ENCODE measurements at places on chromosomes 7 and 10. TPM values are rescaled to one million over a fixed set of nuclear protein-coding genes. Genes with fewer than 3 reads are reported as not detected.

- DNase-seq, result no peak
Observed at GRCh38 chr7:939843-940242, 14.6 kb downstream of the ADAP1 start.

- DNase-seq, result no peak
Observed at GRCh38 chr7:26500749-26501352, 209.2 kb downstream of the SNX10 start.

DNA sequence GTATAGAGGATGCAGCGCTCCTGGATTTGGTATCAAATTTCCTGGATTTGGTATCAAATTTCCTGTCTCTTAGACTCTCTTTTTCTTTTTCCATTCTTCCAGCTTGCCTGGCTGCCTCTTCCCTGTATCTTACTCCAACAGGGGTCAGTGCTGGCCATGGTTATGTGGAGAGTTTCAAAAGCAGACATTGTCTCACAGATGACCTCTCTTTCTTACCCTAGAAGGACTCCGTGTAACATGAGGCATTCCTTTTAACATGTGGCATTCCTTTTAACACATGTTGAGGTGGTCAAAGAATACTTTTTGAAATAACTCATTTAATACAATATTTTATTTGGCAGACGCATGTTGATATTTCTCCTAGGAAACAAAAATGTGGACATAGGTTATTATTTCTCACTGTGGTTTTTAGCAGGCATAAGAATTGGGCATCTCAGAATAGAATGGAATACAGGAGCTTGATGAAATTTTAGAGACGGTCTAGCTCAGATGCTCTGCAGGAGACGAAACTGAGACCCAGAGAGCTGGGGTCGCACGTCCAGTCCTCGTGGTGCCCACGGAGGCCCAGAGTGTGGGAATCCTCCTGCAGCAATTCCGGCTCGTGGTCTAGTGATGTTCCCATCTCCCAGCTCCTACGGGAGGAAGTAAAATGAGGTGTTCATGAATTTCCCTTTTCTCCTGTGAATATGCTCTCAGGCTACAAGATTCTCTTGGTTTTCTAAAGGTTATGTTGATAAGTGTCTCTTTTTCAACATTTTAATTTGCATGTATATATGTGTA, 59.6 kb upstream of the PITRM1 start:
- no peak for DNase-seq

DNA sequence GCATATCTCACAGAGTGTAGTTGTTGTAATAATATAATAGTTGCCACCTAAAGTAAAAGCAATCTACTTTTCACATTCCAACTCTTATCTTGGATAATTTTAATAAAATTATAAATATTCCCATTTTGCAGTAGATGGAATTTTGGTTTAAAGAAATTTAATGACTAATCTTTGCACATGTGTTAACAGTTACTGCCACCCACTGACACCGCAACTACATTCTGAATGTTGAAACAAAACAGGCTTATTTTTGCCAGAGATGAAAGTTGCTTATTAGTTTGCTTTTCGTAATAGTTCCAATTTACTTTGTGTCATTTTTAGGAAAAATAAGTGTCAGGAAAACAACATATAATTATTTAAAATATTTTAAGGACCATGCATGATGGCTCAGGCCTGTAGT, 557.5 kb upstream of the PCDH15 start:
- no peak for DNase-seq

The CDK6 gene
- total RNA-seq, result 52.4 TPM

DNA sequence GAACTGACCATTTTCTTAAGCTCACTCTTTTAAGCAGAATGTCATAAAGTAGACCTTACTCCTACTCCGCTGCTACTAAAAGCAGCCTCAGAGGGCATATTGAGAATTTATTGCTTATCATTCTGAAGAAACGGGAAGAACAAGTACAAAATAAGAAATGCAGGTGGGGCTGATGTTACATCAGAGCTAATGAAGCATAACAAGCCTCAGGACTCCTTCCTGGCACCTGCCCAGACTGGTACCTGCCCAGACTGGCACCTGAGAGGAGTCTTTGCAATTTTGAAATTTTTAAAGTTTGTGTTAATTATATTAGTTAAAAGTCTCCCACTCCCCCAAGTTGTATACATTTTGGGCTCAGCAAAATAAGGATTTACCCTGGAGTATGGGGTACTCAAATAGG, 162.4 kb downstream of the SEMA3E start:
- no peak for DNase-seq

GRCh38 chr10:33082373-33082895, 124.4 kb upstream of the ITGB1 start:
- DNase-seq, result no peak

GRCh38 chr10:49743464-49744075, 18.6 kb downstream of the OGDHL start:
- no peak for DNase-seq

GRCh38 chr7:68900096-68900495, 698.2 kb upstream of the AUTS2 start:
- no peak for DNase-seq

DNA sequence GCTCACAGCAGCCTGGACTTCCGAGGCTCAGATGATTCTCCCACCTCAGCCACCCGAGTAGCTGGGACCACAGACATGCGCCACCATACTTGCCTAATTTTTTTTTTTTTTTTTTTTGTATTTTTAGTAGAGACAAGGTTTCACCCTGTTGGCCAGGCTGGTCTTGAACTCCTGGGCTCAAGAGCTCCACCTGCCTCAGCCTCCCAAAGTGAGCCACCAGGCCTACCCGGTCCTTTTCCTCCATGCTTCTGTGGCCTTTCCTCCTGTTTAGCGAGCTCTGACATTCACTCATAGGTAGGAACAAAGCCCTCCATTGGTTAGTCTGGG, 50.1 kb upstream of the SRPK2 start:
- no peak for DNase-seq

The SAP25 gene
- 3.5 TPM for total RNA-seq

The PTF1A gene
- not detected for total RNA-seq

The LBX1 gene
- total RNA-seq, result not detected

Measured in mucosa of descending colon (tissue), 3 donors.